ENCODE measurements at places on chromosomes 11 and 22. TPM values are rescaled to one million over a fixed set of nuclear protein-coding genes. Genes with fewer than 3 reads are reported as not detected.
A peak's percentile ranks its signal among the peaks of the same experiment; 100 is the strongest.

DNA sequence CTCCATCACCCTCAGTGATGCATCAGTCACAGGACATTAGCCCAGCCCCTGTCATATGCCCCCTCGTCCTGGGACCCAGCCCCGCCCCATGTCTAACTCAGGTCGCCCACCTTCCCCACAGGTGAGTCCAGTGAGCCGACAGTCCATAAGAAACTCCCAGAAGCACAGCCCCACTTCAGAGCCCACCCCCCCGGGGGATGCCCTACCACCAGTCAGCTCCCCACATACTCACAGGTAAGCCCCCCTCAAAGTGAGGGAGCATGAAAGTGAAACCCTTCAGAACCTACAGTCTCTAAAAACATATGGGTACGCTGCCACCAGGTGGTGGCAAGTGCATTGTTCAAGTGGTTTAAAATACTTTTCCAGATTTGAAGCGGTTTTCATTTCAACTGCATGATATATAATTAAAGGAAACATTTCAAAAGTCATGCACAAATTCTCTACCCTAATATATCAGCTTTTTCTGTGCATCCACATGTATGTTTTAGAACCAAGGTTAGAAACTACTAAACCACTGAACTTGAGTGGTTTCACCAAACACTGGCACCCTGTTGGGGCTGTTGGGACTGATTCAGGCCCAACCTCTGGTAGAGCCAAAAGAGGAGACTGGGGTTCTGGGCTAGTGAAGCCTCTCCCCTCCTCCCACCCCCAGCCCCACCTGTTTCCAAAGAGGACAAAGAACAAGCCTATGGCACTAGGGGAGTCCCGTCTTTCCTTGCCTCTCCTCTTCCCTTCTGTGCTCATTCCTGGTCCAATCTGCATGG is 17.3 kb downstream of the EPS8L2 start:
- no peak overlapping the region for H3K4me3 ChIP-seq
- H3K27ac ChIP-seq, result no peak overlapping the region
- peaks cover 59% of the 10 kb centered on the region for H3K4me1 ChIP-seq
- no peak for DNase-seq
- peaks cover 89% of the 10 kb centered on the region for H3K27me3 ChIP-seq

GRCh38 chr11:19766206-19766605 is 53.6 kb downstream of the NAV2 start:
- H3K36me3 ChIP-seq, result no peaks in the 10 kb centered on the region
- H3K4me1 ChIP-seq, result peaks cover 72% of the 10 kb centered on the region
- H3K27me3 ChIP-seq, result no peaks in the 10 kb centered on the region
- no peak for DNase-seq
- no peak overlapping the region for H3K4me3 ChIP-seq

FOLR2 gene
- 31.8 TPM for total RNA-seq

DNA sequence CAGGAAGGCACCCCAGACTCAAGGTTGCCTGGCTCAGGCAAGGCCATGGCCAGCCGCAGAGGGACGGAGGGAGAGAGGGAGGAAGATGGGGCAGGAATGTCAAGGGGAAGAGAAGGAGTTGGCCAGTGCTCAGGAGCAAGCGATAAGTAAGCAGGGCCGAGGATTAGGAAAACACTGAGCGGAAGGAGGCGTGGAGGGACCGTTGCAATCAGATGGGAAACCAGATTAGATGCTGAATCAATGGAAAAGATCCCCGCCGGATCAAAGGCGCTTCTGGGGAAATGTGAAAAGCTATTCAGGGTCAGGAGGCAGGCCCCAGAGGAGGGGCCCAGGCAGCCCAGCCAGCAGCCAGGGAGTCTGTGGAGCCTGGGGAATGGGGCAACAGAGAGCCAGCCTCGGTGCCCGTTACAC is 26.6 kb upstream of the MYEOV start:
- no peak overlapping the region for H3K27ac ChIP-seq
- H3K4me3 ChIP-seq, result no peak overlapping the region
- H3K4me1 ChIP-seq, result no peaks in the 10 kb centered on the region
- peaks cover 21% of the 10 kb centered on the region for H3K27me3 ChIP-seq
- DNase-seq, result no peak
- H3K36me3 ChIP-seq, result no peaks in the 10 kb centered on the region

OR52E8 gene
- not detected for total RNA-seq

RIMBP3C gene
- total RNA-seq, result not detected

OR4S2 gene
- total RNA-seq, result not detected

- no peaks in the 10 kb centered on the region for H3K4me1 ChIP-seq
- H3K36me3 ChIP-seq, result peaks cover 62% of the 10 kb centered on the region
- H3K27ac ChIP-seq, result no peak overlapping the region
- H3K27me3 ChIP-seq, result no peaks in the 10 kb centered on the region
These were observed 72.1 kb upstream of the YWHAH start for GRCh38 chr22:31872209-31872608.

OR8D4 gene
- not detected for total RNA-seq

- DNase-seq, result no peak
- H3K36me3 ChIP-seq, result peaks cover 31% of the 10 kb centered on the region
- H3K27me3 ChIP-seq, result no peaks in the 10 kb centered on the region
- H3K27ac ChIP-seq, result no peak overlapping the region
- H3K4me1 ChIP-seq, result no peaks in the 10 kb centered on the region
- H3K4me3 ChIP-seq, result no peak overlapping the region
These were observed 58.9 kb upstream of the CLTCL1 start for GRCh38 chr22:19350476-19350859.

DNA sequence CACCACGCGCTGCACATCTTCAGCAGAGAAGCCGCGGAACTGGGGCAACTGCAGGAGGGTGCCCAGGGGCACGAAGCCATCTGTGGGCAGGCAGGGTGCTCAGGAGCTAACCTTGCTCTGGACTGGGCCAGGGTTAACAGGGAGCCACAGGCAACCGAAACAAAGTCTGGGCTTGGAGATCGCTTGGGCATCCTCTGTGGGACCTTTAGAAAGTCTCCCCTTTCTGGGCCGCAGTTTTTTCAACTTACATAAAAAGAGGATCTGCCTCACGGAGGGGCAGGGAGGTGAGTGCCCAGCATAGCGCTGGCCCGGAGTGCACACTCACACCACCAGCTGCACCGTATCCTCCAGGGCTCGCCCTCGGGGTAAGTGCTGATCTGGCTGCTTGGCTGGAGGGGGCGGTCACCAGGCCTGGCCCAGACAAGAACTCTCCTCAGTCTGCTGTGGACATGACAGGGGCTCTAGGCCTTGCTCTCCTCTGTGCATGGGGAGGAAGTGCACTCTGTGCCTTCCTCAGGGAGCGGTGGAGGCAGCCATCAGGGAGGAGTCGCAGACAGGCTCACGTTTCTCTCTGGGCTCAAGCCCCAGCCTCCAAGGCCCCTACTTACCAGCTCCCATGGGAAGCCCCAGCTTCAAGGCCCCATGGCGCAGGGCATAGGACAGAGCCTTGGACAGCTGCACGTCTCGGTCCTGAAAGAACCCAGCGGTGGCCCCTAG is 937 bp downstream of the TRPT1 start:
- peak overlapping the region; percentile 71 for H3K4me3 ChIP-seq
- H3K4me1 ChIP-seq, result peaks cover 30% of the 10 kb centered on the region
- peak overlapping the region; percentile 87 for H3K27ac ChIP-seq
- no peaks in the 10 kb centered on the region for H3K27me3 ChIP-seq

IFITM10 gene
- 0.57 TPM for total RNA-seq

DNA sequence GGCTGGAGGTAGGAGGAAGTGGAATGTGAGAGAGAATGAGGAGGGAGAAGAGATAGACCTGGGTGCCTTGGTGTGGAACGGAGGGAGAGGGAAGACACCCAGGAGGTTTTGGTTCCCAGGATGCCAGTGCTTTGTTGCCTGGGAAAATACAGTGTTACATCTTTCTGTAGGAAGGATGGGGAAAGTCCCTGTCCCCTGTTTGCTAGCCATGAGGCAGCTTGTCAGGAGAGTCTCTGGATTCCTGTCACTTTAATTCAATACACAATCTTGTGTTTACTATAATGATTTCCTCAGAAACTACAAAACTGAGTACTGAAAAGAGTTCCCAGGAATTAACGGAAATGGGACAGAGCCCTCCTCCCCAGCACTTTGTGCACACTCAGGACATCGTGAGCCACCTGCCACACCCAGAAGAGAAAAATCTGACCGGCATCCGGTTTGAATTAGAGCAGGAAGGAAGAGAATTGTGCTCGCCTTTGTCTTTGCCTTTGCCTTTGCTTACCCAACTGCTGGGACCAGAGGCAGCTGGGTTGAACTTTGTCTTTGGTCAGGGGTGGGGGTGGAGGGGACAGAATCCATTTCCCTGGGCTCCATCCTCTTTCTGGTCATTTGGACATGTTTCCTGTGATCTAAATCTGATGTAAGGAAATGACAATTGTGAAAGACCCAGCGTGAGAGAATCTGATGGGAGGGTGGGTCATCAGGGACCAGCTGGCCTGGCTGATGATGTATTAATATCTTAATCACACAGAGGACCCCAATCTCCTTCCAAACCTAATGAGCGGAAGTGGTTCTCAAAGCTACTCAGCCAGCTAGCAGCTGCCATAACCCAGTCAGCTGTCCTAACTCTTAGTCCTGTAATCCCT is 1.3 kb upstream of the LIMK2 start:
- DNase-seq, result no peak
- no peaks in the 10 kb centered on the region for H3K27me3 ChIP-seq
- H3K4me1 ChIP-seq, result peaks cover 40% of the 10 kb centered on the region

CYP2D6 gene
- 0.52 TPM for total RNA-seq

DNA sequence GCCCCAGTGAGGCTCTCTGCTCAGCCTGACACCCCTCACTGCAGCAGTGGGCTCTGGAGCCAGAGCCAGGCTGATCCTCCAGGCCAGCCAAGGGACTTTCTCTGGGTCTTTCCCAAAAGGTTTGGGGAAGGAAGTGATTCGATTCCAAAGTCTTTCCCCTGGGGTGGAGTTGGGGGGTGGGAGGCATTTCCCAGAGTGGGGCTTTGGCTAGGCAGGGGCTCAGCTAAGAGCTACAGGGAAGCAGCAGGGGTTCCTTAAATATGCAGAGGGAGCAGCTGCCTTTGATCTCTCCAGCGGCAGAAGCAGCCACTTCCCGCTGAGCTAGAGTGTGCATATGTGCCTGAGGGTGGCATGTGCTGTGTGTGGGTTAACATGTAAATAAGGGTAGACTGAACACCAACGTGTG is 192.9 kb downstream of the INSC start:
- no peaks in the 10 kb centered on the region for H3K4me1 ChIP-seq
- no peaks in the 10 kb centered on the region for H3K36me3 ChIP-seq
- no peaks in the 10 kb centered on the region for H3K27me3 ChIP-seq
- no peak overlapping the region for H3K4me3 ChIP-seq
- no peak overlapping the region for H3K27ac ChIP-seq
- DNase-seq, result no peak

C22orf31 gene
- total RNA-seq, result not detected

OR2AT4 gene
- total RNA-seq, result not detected

DNA sequence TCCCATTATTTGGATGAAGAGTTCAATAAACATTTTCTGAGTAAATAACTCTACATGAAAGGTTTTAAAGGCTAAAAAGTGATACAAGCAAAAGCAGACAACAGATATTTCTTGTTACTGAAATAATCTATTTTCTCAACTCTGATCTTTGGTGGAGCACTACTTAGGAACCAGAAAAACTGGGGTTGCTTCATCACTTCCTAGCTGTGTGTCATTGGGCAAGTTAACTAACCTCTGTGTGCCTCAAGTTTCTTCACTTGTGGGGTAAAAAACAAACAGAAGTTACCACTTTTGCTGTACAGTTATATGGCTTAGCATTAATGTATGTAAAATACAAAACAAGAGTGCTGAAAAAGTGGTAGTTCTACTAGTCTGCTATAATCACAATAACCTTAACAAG is 5.6 kb downstream of the MAPK1 start:
- peaks cover 95% of the 10 kb centered on the region for H3K4me1 ChIP-seq
- no peaks in the 10 kb centered on the region for H3K36me3 ChIP-seq
- no peak overlapping the region for H3K27ac ChIP-seq

- H3K4me1 ChIP-seq, result peaks cover 20% of the 10 kb centered on the region
- no peaks in the 10 kb centered on the region for H3K27me3 ChIP-seq
- H3K27ac ChIP-seq, result no peak overlapping the region
- H3K36me3 ChIP-seq, result peaks cover 41% of the 10 kb centered on the region
- no peak for DNase-seq
These were observed 8.4 kb downstream of the XBP1 start for GRCh38 chr22:28791841-28792490.

DNA sequence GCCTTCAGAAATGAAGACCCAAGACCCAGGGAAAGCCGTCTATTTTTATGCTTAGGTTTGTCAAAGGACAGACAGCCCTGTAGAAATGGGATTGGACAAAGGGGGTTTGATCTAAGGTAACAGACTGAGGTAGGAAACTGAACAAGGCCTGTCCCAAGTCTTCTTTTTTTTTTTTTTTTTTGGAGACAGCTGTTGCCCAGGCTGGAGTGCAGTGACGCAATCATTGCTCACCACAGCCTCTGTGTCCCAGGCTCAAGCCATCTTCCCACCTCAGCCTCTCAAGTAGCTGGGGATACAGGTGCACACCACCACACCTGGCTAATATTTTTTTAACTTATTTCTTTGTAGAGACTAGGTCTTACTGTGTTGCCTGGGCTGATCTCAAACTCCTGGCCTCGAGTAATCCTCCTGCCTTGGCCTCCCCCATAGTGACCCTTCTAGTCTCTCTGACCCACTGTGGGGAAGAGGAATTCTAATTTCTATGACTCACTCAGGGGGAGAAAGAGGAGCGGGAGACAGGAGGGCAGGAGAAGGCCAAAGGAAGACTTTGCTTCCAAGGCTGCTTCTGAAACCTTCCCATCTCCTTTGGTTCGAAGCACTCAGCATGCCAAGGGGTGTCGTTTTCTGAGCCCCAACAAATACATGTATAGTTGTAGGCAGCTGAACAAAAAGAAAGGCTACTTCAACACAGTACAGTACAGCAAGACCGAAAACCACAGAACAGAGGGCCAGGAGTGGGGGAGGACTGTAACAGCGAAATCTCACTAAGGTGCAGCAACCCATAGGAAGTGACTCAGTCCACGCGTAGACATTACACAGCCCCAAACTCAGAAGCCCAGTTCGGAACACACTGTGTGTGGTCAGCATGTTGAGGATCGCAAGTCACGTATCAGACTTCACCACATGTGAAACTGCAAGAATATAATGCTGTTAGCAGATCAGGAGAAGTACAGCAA is 872 bp downstream of the TMA7B start:
- peaks cover 23% of the 10 kb centered on the region for H3K27me3 ChIP-seq
- H3K4me3 ChIP-seq, result no peak overlapping the region
- DNase-seq, result no peak
- H3K4me1 ChIP-seq, result no peaks in the 10 kb centered on the region
- no peak overlapping the region for H3K27ac ChIP-seq
- H3K36me3 ChIP-seq, result no peaks in the 10 kb centered on the region

ST14 gene
- 2.9 TPM for total RNA-seq

UBE2L3 gene
- total RNA-seq, result 72.2 TPM

- H3K4me1 ChIP-seq, result peaks cover 24% of the 10 kb centered on the region
- no peak for DNase-seq
- no peak overlapping the region for H3K27ac ChIP-seq
- no peaks in the 10 kb centered on the region for H3K27me3 ChIP-seq
These were observed 17.8 kb downstream of the ZFP91 start for GRCh38 chr11:58596621-58597020.

All from esophagus muscularis mucosa (tissue), 4 donors.